IPS DF 6.9 (cell line): ENCODE measurements at places on chromosomes 5 and 9.

DNA sequence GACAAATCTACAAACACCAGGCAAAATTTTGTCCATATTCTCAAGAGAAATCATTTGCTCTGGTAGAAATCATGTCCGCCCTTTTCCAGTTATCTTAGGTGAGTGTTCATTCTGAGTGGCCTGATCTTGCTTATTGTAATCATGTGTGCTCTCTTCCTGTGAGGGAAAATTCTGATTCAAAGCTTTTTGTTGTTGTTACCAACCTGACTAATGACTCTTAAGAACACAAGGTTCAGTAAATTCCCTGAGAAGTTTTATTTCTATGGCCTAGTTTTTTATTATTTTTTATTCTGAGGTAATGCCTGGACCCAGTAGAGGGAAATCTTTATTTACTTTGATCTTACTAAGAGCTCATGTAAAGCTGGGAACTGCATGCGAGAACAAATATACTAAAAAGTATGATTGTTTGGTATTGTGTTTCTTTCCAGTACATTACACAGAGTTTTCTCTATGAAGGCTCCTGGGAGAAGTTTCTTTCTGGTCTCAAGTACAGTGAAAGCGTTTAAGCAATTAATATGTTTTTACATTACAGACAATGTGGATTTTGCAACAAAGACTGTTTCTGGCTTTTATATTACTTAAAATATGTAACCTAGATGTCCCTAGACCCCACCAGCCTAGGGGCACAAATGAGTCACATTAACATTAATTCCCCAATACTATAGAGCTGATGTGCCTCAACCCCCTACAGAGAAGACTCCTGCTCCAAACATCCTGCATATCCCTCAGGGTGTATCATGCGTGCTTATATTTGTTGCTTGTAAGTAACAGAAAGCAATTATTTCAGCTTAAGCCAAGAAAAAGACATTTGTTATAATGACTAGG, 138.1 kb downstream of the TMEM167A start:
- H3K27me3 ChIP-seq: no peaks in the 10 kb centered on the region
- no peaks in the 10 kb centered on the region for H3K4me1 ChIP-seq
- no peak overlapping the region for H3K27ac ChIP-seq
- H3K4me3 ChIP-seq: no peak overlapping the region
- no peak for DNase-seq

DNA sequence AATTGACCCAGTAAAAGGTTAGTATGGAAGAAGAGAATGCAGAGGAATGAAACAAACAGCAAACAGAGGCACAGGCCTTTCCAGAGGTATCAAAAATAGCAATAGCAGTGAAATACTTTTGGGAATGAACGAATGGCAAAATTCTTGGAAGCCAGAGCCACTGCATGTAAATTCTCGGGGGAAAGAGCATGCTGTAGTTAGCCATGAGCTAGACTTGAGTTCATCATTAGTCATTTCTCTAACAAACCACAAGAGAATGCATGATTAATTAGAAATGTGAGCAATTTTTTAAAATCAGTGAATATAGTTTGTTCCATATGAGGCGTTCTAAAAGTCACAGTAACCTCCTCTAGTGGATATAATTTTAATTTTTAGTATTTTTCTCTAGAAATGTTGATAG, 170.3 kb upstream of the PRR16 start:
- no peak overlapping the region for H3K4me3 ChIP-seq
- no peak for DNase-seq
- H3K27ac ChIP-seq: no peak overlapping the region
- no peaks in the 10 kb centered on the region for H3K36me3 ChIP-seq
- no peaks in the 10 kb centered on the region for H3K27me3 ChIP-seq
- H3K4me1 ChIP-seq: no peaks in the 10 kb centered on the region

DNA sequence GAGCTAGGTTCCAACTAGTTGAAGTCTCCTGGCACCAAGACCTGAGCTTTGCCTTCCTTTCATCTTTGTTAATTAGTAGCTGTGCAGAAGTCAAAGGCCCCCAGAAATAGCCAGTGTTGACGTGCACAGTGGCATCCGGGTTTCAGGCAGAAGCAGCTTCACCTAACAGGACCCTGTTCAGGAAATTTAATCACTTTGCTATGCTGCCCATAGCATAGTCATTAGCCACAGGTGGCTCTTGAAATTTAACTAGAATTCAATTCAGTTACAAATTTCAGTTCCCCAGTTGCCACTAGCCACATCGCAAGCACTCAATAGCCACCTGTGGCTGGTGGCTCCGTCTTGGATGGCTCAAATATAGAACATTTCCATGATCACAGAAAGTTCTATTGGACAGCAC, 179.1 kb downstream of the GOLPH3 start:
- no peak overlapping the region for H3K27ac ChIP-seq
- H3K36me3 ChIP-seq: no peaks in the 10 kb centered on the region
- no peak overlapping the region for H3K4me3 ChIP-seq
- no peaks in the 10 kb centered on the region for H3K27me3 ChIP-seq

GRCh38 chr5:68392617-68393016, 177.1 kb downstream of the PIK3R1 start:
- DNase-seq: no peak
- H3K27ac ChIP-seq: no peak overlapping the region
- H3K4me1 ChIP-seq: no peaks in the 10 kb centered on the region
- no peaks in the 10 kb centered on the region for H3K36me3 ChIP-seq
- H3K4me3 ChIP-seq: no peak overlapping the region

- peaks cover 4% of the 10 kb centered on the region; the same call in 1 of the 2 replicates for H3K36me3 ChIP-seq
- H3K4me1 ChIP-seq: no peaks in the 10 kb centered on the region
- H3K27me3 ChIP-seq: no peaks in the 10 kb centered on the region
- no peak overlapping the region for H3K4me3 ChIP-seq
- no peak overlapping the region for H3K27ac ChIP-seq
- DNase-seq: peak; percentile 31
These were observed 8.7 kb upstream of the GFRA3 start for GRCh38 chr5:138282920-138283742.

DNA sequence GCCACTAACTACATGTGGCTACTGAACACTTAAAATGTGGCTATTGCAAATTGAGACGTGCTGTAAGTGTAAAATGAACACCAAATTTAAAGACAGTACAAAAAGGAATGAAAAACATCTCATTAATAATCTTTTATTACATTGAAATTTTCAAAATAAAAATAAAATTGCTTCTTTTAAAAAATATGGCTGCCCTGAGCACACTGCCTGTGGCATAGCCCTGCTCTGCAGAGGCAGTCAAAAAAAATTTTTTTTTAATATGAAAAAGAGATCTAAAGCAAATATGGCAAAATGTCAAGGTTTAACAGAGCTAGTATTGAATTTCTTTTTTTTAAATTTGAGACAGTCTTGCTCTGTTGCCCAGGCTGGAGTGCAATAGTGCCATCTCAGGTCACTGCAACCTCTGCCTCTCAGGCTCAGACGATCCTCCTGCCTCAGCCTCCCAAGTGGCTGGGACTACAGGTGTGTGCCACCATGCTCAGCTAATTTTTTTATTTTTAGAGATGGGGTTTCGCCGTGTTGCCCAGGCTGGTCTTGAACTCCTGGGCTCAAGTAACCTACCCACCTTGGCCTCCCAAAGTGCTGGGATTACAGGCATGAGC, 25.6 kb downstream of the CARNMT1 start:
- H3K27ac ChIP-seq: no peak overlapping the region

- H3K36me3 ChIP-seq: no peaks in the 10 kb centered on the region
- no peaks in the 10 kb centered on the region for H3K4me1 ChIP-seq
- no peak overlapping the region for H3K27ac ChIP-seq
- no peak for DNase-seq
- H3K27me3 ChIP-seq: no peaks in the 10 kb centered on the region
These were observed 1045.8 kb upstream of the DMAC1 start for GRCh38 chr9:8845376-8845775.

DNA sequence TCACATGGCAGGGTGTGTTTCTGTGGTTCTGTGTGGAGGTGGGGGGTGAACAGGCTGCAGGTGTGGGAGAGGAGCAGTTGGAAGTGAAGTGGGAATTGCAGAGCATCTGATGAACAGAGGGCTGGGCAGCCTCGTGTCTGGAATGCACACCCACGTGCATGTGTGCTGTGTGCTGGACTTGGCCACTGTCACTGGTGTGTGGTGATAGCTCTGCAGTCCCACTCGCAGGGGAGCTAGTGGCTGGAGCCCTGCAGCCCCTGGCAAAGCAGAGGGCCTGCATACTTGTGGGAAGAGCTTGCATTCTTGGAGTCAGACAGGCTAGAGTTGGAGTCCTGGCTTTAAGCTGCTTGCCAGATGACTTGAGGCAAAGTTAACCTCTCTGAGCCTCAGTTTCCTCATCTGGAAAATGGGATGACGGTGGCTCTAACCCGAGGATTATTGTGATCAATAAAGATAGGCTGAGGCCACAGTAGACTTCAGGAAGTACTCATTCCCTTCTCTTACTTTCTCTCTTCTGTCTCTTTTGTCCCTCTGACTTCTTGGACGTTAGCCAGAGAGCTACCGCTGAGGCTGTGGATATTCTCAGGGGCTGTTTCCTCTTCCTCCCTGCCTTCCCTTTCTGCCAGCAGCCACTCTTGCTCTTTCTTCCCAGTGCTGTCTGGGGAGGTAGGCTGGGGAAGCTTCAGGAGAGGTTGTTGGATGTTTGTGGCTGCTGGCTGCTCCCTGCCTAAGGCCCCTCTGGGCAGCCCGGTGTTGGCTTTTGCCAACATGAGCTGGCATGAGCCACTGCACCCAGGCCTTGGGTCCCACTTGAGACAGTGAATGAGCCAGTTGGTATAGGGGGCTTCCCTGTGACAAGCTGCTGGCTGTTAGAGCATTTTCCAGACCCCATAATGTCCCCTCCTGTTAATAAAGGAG, 18.3 kb downstream of the PSAT1 start:
- no peak for DNase-seq
- H3K27ac ChIP-seq: no peak overlapping the region
- H3K4me3 ChIP-seq: no peak overlapping the region
- no peaks in the 10 kb centered on the region for H3K27me3 ChIP-seq
- no peaks in the 10 kb centered on the region for H3K4me1 ChIP-seq

DNA sequence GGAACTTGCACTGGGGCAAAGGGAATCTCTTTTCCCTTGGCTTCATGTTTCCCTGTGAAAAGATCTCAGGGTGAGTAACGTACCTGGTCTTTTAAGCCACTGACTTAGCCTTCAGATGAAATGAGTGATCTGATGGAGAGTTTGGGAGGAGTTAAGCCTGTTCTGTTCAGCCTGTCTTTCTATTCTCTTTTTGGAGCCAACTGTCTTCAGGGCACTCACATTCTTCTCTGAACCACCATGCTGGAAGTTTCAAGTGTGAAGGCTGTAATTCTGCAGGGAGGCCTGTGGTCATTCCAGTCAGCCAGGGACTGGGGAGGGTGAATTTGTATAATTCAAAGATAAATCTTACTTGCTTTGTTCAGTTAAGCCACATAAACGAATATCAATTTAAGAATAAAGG, 722.2 kb upstream of the SEMA6A start:
- H3K36me3 ChIP-seq: no peaks in the 10 kb centered on the region
- no peak for DNase-seq
- no peaks in the 10 kb centered on the region for H3K27me3 ChIP-seq
- no peaks in the 10 kb centered on the region for H3K4me1 ChIP-seq

GRCh38 chr5:58105836-58106235, 354.1 kb downstream of the PLK2 start:
- no peak overlapping the region for H3K27ac ChIP-seq
- no peaks in the 10 kb centered on the region for H3K27me3 ChIP-seq
- no peaks in the 10 kb centered on the region for H3K4me1 ChIP-seq
- H3K4me3 ChIP-seq: no peak overlapping the region

GRCh38 chr5:6638236-6638635, 5.0 kb downstream of the SRD5A1 start:
- no peak overlapping the region for H3K27ac ChIP-seq
- no peaks in the 10 kb centered on the region; the same call in 1 of the 2 replicates for H3K4me1 ChIP-seq
- no peaks in the 10 kb centered on the region; the same call in 1 of the 2 replicates for H3K36me3 ChIP-seq
- H3K27me3 ChIP-seq: no peaks in the 10 kb centered on the region

GRCh38 chr5:123844873-123845272, 332.9 kb downstream of the CSNK1G3 start:
- no peak for DNase-seq
- H3K4me1 ChIP-seq: no peaks in the 10 kb centered on the region
- no peaks in the 10 kb centered on the region for H3K36me3 ChIP-seq
- no peak overlapping the region for H3K4me3 ChIP-seq
